ENCODE measurements at places on chromosomes 2 and 18. TPM values are rescaled to one million over a fixed set of nuclear protein-coding genes. Genes with fewer than 3 reads are reported as not detected.

The NAT8 gene
- total RNA-seq = not detected

The NOP58 gene
- total RNA-seq = 90.4 TPM

- DNase-seq = no peak
Measured at GRCh38 chr2:236083934-236084333, 84.3 kb downstream of the GBX2 start.

DNA sequence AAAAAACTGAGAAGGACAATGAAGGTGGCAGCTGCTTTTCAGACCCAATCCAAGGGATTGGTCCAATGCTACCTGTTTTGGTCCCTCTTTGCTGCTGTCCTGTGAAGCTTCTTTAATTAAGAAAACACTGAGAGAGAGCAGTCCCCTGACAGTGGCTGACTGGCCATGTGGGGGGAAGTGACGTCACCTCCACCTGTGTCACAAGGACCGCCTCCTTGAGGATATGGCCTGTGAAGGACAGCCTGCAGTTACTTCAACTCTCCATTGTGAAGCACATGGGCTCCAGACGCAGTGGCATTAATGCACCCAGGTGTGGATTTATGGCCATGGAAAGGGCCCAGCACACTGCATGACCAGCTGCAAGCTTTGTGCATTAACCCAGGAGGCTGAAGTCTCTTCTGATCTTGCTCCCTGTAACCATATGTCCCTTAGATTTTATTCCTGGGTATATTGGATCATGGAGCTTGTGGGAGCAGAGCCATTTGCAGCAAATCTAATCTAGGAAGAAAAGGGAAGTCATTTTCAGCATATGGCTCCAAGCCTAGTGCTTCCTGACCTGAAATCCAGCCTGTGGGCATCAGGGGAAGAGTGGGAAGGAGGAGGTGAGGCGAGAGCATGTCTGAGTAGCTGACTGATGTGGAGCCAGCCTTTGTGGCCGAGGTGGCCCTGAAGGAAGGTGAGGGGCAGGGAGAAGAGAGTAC is 32.2 kb downstream of the KIF5C start:
- no peak for DNase-seq

All from M059J (cell line).